ENCODE measurements at places on chromosomes 1 and 21.

DNA sequence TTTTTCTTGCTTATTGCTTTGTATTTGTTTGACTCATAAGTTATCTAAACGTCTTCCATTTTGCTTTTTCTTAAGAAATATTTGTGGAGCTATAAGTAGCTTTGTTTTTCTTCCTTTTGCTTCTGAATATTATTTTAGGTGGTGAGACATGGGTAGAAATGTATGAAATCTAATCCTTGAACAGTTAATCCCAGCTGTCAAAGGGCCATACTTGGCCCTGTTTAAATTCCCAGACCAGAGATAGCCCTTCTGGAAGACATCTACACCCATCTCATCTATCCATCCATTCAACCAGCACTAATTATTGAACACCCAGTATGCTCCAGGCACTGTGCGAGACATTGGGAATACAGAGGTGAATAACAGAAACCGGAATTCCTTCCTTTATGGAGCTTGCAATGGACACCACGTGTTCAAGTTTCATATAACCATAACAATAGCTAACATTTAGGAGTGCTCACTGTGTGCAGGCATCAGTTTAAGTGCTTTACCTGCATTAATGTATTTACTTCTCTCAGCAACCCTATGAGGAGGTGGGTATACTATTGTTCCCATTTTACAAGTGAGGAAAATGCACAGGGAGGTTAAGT, 8.7 kb downstream of the TACSTD2 start:
- DNase-seq = no peak

DNA sequence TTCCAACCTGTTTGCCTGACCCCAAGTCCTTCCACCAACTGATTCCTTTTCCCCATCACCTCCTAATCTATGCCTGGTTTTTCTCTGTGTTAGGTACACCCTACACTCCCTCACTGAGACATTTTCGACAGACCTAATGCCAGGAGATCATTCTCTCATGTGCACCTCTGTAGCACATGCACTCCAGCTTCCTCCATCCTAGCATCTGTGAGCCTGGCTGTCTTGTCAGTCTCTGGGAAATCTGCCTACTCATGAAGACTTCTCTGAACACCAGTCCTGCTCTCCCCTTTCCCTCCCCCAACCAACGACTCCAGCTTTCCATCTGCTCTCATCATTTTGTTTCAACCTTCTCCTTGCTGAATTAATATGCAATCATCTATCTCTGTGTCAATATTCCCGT, 987 bp downstream of the MED8 start:
- no peak for DNase-seq

DNA sequence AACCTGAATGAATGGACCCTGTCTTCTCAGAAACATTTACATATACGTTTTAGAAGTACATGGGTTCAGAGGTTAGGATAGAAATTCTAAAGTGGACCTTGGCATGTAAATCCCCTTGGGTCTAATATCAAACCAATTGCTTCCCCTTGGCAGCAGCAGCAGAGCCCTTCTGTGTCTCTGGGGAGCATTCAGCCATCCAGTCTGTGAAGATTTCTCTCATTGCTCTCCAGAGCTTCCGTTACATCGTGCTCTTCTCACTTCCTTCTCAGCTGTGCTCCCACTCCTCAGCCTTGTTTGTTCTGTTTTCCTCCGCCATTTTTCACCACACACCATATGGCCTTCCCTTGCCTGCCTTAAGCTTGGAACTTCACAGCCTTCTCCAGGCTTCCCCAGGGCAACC, 61.5 kb upstream of the ATP1B1 start:
- no peak for DNase-seq

- no peak for DNase-seq
Observed at GRCh38 chr1:179296356-179297104, 2.9 kb downstream of the SOAT1 start.

DNA sequence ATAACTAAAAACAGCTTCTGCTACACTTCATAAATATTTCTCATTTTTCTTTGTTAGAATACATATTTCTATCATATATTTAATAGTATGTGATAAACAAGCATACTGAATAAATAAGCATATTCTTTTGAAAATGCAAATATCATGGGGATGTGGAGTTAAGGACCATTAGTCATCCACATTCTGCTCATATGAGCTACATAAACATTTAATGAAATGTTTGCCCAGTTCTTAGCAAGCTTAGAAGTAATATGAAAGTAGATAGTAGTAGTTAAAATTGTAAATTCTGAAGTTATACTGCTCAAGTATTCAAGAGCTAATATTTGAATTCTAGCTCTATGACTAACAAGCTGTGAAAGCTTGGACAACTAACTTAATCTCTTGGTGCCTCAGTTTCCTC, 10.1 kb upstream of the GORAB start:
- DNase-seq = no peak

- no peak for DNase-seq
Observed at GRCh38 chr1:58204284-58204683, 342.2 kb downstream of the OMA1 start.

DNA sequence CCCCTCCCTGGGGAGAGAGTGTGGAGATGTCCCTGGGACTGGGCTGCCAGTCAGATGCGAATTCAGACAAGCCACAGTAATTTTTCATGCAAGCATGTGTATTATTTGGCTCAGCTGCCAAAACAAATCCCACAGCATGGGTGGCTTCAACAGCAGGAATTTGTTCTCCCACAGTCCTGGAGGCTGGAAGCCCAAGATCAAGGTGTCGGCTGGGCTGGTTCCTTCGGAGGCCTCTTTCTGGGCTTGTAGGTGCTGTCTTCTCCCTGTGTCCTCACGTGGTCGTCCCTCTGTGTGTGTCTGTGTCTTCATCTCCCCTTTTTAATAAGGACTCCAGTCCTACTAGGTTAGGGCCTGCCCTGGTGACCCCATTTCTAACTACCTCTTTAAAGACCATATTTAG, 91.9 kb upstream of the ACTRT2 start:
- no peak for DNase-seq

DNA sequence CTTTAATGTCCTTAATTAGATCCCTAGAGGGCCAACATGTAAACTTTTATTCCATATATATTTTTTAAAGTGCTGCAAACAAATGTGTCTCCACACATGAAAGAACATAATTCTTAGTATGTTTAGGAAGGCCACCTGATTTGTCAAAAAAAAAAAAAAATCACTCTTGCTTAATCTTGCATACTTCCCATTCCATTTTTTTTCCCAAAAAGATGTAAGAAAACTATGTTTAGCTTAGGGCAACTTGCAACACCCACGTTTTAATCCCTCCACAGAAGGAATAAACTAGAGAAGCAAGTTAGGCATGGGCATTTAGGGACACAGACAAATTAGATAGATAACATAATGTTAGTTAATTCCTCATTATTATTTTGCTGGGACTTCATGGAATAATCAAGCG, 5.6 kb downstream of the YOD1 start:
- no peak for DNase-seq

DNA sequence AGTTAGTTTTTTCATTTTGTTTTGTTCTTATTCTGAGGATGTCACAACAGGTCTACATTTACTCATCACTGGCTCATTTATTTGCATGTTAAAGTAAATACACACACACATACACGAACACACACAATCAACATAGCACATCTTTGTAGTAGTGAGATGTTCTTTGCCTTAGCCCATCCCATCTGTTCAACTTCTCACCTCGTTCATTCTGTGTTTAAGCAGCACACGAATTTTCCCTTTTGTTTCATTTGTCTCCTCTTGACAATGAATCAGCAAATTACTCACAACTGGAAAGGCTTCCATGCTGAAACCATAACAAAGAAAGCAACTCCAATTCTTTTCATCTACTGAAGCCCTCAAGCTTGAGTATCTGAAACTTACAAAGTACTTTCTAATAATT, 133.3 kb upstream of the CHRM3 start:
- no peak for DNase-seq

DNA sequence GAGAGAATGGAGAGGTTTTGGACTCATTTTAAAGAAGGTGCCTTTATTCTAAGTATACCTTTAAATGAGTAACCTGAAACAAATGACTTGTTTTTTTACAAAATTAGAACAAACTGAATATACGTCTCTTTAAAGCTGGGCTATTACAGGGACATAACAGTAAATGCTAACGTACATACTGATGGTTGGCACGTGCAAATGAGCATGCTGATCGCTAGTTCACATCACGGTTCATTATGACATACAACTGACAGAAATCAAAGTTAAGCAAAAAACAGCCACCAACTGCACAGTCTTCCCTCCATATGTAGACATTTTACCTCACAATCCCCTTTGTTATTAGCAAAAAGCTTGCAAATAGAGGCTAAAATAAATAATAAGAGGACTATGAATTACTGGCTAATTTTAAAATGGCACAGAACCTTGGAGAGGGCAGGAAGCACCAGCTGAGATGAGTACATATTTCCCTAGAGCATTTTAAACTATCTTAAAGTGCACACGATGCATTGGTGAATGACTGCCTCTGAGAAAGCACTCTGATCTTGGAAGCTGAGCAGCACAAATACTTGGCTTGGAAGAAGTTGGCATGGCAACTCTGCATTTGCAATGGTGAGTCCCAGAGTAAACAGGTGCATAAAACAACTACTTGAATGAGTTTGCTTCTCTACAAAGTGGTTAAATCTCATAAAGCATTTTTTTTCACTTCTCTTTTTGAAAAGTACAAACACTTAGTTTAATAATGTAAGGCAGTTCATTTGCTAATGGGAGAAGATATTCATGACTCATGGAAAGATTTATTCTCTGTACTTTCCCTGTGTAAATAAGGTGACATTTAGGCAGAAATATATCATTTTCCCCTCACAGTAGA, 204.7 kb downstream of the LHX8 start:
- DNase-seq = no peak

DNA sequence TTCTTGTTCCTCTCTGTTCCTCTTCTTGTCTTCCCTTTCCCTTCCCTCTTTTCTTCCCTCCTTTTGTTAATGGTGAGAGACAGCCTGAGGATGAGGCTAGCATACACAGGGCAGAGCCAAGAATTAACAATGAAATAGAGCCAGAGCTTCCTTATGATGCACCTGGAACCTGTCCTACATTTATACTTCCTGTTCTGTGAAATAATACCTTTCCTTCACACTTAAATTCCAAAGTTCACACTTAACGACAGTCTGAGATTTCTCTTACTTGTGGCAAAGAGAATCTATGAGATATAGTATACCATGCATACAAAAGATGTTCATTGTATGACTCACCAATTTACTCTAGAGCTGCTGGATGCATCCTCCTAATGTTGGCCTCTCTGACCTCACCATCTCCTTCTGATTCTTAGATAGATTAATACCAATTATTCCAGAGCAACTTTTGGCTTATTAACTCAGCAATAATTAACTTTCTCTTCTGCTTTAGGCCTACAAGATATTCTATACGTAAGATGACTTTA, 30.8 kb upstream of the TSNAX start:
- DNase-seq = no peak

GRCh38 chr1:204320382-204320804, 39.3 kb downstream of the PLEKHA6 start:
- no peak for DNase-seq

- DNase-seq = no peak
Observed at GRCh38 chr1:3440711-3441409, 13.6 kb upstream of the ARHGEF16 start.

- no peak for DNase-seq
Observed at GRCh38 chr1:24540906-24541710, 14.8 kb upstream of the NCMAP start.

- DNase-seq = no peak
Observed at GRCh38 chr21:29154270-29154669, 23.8 kb downstream of the MAP3K7CL start.

- no peak for DNase-seq
Observed at GRCh38 chr1:78790174-78790573, 140.5 kb downstream of the IFI44 start.

- DNase-seq = no peak
Observed at GRCh38 chr1:110243146-110243545, 33.0 kb downstream of the KCNC4 start.
